ENCODE measurements at places on chromosomes 11 and 22.

GRCh38 chr22:47102081-47102480 is 339.6 kb downstream of the TBC1D22A start:
- DNase-seq: no peak
- H3K4me1 ChIP-seq: peaks cover 5% of the 10 kb centered on the region

GRCh38 chr11:64855596-64856304 is 11.3 kb upstream of the CDC42BPG start:
- peaks cover 2% of the 10 kb centered on the region for H3K36me3 ChIP-seq
- DNase-seq: no peak
- H3K27me3 ChIP-seq: no peaks in the 10 kb centered on the region
- peaks cover 79% of the 10 kb centered on the region for H3K4me1 ChIP-seq
- H3K4me3 ChIP-seq: peak overlapping the region; percentile 83

GRCh38 chr11:116556483-116556882 is 216.3 kb downstream of the BUD13 start:
- H3K36me3 ChIP-seq: no peaks in the 10 kb centered on the region
- H3K27me3 ChIP-seq: no peaks in the 10 kb centered on the region
- no peak overlapping the region for H3K4me3 ChIP-seq
- H3K27ac ChIP-seq: no peak overlapping the region
- DNase-seq: no peak

- no peak overlapping the region for H3K4me3 ChIP-seq
- peaks cover 5% of the 10 kb centered on the region for H3K36me3 ChIP-seq
- peaks cover 25% of the 10 kb centered on the region for H3K27me3 ChIP-seq
- DNase-seq: no peak
- no peak overlapping the region for H3K27ac ChIP-seq
Measured at GRCh38 chr11:45041596-45041995, 90.9 kb upstream of the TP53I11 start.

GRCh38 chr11:31813391-31814175 is 2.5 kb upstream of the PAX6 start:
- H3K4me3 ChIP-seq: peak overlapping the region; percentile 91
- no peak for DNase-seq
- H3K4me1 ChIP-seq: peaks cover 37% of the 10 kb centered on the region
- no peak overlapping the region for H3K27ac ChIP-seq
- peaks cover 70% of the 10 kb centered on the region for H3K27me3 ChIP-seq
- H3K36me3 ChIP-seq: peaks cover 10% of the 10 kb centered on the region

- no peak overlapping the region for H3K27ac ChIP-seq
- no peaks in the 10 kb centered on the region for H3K4me1 ChIP-seq
- peaks cover 4% of the 10 kb centered on the region for H3K36me3 ChIP-seq
- no peak overlapping the region for H3K4me3 ChIP-seq
Measured at GRCh38 chr11:113188371-113188834, 126.0 kb upstream of the TTC12 start.

GRCh38 chr22:19753090-19753842 is 7.3 kb upstream of the TBX1 start:
- H3K27ac ChIP-seq: no peak overlapping the region
- H3K27me3 ChIP-seq: peaks cover 34% of the 10 kb centered on the region
- no peak overlapping the region for H3K4me3 ChIP-seq
- DNase-seq: no peak

- H3K36me3 ChIP-seq: no peaks in the 10 kb centered on the region
- DNase-seq: no peak
- H3K27ac ChIP-seq: no peak overlapping the region
Measured at GRCh38 chr22:36770513-36771231, 5.2 kb downstream of the IFT27 start.

DNA sequence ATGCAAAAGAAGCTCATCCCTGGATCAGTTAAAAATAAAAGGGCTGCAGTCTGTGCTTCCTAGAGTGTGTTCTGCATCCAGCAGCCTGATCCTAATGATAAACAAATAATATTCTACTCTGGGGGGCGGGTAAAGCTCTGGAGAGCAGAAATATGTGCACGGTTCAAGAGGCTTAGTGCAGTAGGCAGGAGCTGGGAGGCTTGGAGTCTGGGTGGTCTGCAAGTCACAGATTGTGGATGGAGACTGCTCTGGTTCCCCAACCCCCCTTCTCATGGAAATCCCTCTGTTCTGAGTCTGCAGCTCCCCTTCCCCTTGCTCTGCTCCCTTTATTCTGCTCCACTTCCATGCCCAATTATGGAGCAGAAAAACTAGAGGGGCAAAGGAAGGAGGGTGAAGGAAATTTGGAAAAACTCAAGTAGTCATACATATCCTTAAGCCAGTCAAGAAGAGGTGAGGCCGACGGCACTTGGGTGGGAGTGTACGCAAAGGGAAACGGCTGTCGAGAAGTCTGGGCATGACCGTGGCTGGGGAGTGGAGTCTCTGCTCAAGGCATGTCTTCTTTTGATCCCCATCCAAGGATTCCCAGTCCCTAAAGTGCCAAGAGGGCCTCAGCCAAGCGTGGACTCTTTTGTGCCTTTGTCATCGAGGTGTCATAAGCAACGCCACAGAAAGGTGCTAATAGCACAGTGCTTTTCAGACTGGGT is 16.3 kb upstream of the CLMP start:
- H3K36me3 ChIP-seq: no peaks in the 10 kb centered on the region
- H3K4me1 ChIP-seq: no peaks in the 10 kb centered on the region
- peaks cover 71% of the 10 kb centered on the region for H3K27me3 ChIP-seq
- no peak overlapping the region for H3K4me3 ChIP-seq
- no peak for DNase-seq

DNA sequence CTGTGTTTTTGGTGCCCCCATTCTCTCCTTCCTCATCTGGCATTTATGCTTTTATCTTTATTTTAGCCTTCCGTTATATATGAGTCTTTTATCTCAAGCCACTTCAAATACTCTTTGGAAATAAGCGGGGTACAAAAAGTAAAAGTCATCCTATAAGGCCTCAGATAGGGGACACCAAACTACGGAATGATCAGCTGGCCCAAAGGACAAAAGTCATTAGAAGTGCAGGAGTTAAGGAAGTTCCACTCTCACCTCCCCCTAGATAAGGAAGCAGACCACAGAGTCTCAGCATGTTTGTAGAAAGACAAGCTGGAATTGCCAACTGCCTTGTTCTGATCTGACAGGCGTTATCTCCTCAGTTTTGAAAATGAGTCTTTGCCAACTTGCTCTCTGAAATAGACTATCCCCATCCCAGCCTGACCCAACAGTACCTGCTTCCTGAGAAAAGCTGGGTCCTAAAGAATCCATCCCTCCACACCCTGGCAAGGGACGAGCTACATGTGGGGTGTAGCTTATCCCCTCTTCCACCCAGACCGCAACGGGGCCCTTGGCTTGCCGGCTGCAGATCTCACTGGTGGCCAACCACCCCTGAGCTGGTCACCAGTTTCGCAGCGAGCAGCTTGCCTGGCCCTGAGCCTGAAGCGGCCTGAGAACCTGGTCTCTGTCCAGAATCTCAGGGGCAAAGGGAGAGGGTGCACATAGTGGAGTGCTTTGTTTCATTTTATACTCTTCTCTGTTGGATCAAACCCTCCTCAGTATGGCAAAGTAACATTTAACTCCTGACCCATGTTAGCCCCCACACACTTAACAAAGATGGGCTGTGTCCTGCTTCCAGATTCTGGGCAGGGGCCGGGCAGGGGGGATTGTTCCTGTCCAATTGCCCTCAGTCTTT is 13.8 kb downstream of the FADS2 start:
- no peak overlapping the region for H3K4me3 ChIP-seq
- peaks cover 2% of the 10 kb centered on the region for H3K36me3 ChIP-seq
- no peak for DNase-seq
- no peaks in the 10 kb centered on the region for H3K4me1 ChIP-seq
- no peaks in the 10 kb centered on the region for H3K27me3 ChIP-seq

- H3K4me3 ChIP-seq: no peak overlapping the region
- no peak for DNase-seq
- no peak overlapping the region for H3K27ac ChIP-seq
- peaks cover 2% of the 10 kb centered on the region for H3K36me3 ChIP-seq
Measured at GRCh38 chr11:34292546-34292945, 65.3 kb downstream of the ABTB2 start.

DNA sequence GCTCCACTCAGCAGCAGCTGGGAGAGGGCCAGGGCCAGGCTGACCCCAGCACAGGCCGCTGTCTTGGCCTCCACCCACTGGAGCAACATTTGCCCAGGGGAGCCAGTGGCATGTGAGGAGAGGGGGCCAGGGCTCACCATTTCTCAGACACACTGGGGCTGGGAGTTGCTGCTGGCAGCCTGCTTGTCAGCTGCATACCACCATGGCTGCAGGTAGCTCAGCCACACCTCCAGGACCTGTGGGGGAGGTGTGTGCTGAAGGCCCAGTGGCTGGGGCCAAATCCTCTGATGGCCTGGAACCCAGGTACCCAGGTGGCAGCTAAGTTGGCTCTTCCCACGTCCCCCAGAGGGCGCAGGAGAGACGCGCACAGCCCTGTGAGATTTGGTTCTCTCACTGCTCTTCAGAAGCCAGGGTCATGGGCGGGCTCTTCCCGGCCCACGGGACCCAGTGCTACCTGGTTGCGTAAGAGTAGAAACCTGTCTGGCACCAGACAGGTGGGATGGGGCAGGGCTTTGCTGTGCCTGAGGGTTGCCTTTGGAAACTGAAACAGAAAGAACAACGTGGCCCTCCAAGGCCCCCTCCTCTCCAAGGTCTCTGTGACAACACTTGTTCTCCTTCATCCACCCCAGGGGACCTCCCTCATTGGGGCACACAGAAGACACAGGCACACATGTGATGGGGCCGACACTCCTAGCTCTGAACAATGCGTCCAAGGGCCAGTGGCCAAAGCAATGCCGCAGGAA is 98.8 kb downstream of the MED15 start:
- H3K4me1 ChIP-seq: peaks cover 10% of the 10 kb centered on the region
- peak overlapping the region; percentile 11 for H3K27ac ChIP-seq
- no peaks in the 10 kb centered on the region for H3K36me3 ChIP-seq

DNA sequence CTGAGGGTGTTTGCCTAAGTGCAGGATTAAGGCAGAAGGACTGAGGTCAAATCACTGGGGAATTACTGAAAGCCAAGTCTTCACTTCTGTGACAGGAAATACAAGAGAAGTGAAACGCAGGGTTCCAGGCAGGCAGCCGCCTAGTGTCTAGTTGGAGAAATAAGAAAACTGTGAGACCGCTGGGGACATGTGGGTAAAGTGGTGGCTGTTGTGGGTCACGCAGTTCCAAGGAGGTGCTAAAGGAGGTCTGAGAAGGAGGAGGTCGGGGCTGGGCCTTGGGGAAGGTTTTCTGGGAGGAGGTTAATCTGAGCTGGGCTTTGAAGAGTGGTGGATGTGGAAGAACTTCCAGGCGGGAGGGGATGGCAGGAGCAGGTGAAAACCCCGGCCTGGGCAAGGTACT is 11.2 kb downstream of the MCM5 start:
- H3K27me3 ChIP-seq: no peaks in the 10 kb centered on the region
- H3K4me3 ChIP-seq: no peak overlapping the region
- DNase-seq: no peak
- peak overlapping the region; percentile 61 for H3K27ac ChIP-seq
- peaks cover 13% of the 10 kb centered on the region for H3K4me1 ChIP-seq

DNA sequence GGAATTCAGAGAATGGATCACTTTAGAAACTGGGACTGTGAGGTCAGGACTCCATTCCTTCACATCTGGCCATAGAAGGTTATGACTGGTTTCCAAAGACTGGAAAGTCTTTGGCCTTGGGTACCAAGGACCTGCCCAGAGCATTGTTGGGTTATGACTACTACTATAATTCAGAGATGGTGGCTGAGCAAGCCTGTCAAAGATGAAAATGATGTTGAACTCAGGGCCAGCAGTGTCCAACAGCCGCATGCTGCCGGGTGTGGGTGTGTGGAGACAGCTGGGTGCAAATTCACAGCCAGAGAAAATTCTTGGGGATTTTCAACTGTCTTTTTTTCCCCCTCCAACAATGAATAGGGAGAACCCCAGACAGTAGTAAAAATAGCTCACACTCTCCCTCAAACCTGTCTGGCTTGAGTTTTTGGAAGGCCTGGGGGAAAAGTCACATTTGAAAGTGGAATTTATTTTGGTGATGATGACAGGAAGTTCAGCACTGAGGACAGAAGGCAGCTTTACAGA is 166.8 kb upstream of the NCAM1 start:
- H3K4me3 ChIP-seq: no peak overlapping the region
- no peak for DNase-seq
- no peak overlapping the region for H3K27ac ChIP-seq
- peaks cover 2% of the 10 kb centered on the region for H3K36me3 ChIP-seq

- no peak for DNase-seq
- H3K27ac ChIP-seq: no peak overlapping the region
- no peak overlapping the region for H3K4me3 ChIP-seq
- no peaks in the 10 kb centered on the region for H3K4me1 ChIP-seq
Measured at GRCh38 chr11:35398881-35399280, 20.5 kb downstream of the SLC1A2 start.

- peaks cover 17% of the 10 kb centered on the region for H3K27me3 ChIP-seq
- no peak overlapping the region for H3K4me3 ChIP-seq
- H3K4me1 ChIP-seq: no peaks in the 10 kb centered on the region
- no peak overlapping the region for H3K27ac ChIP-seq
- H3K36me3 ChIP-seq: no peaks in the 10 kb centered on the region
Measured at GRCh38 chr11:76214968-76215548, 8.8 kb upstream of the WNT11 start.

- no peaks in the 10 kb centered on the region for H3K27me3 ChIP-seq
- no peaks in the 10 kb centered on the region for H3K4me1 ChIP-seq
- DNase-seq: no peak
- H3K36me3 ChIP-seq: no peaks in the 10 kb centered on the region
Measured at GRCh38 chr11:88819616-88820015, 246.2 kb downstream of the GRM5 start.

DNA sequence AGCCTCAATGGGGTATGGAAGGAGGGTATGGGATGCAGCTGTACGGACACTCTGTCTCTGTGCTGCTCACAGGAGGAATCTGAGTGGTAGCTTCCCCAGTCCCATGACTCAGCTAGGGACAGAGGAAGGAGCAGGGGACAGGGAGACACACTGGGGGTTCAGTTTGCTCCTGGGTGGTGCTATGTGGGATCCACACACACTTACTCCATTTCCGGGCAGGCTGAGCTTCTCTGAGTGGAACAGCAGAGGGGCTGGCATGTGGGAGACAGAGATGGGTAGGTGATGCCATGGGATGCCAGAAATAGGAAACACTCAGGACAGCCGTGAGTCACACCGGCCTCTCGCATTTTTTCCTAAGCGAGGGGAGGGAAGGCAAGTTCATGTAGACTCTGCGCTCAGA is 59.2 kb upstream of the KIRREL3 start:
- no peaks in the 10 kb centered on the region for H3K36me3 ChIP-seq
- H3K4me3 ChIP-seq: no peak overlapping the region
- no peaks in the 10 kb centered on the region for H3K27me3 ChIP-seq
- DNase-seq: no peak
